ENCODE measurements at places on chromosomes 12 and 14. TPM values are rescaled to one million over a fixed set of nuclear protein-coding genes. Genes with fewer than 3 reads are reported as not detected.

The COX8C gene
- total RNA-seq, result not detected

GRCh38 chr12:89417246-89417977, 65.1 kb upstream of the DUSP6 start:
- no peaks in the 10 kb centered on the region for H3K27me3 ChIP-seq
- no peak overlapping the region for H3K27ac ChIP-seq
- no peak for DNase-seq
- H3K36me3 ChIP-seq, result peaks cover 34% of the 10 kb centered on the region
- no peak overlapping the region for H3K4me3 ChIP-seq
- H3K4me1 ChIP-seq, result peaks cover 7% of the 10 kb centered on the region

- no peak overlapping the region for H3K27ac ChIP-seq
- DNase-seq, result no peak
- no peak overlapping the region for H3K4me3 ChIP-seq
- no peaks in the 10 kb centered on the region for H3K4me1 ChIP-seq
Measured at GRCh38 chr12:8655421-8655820, 7.2 kb downstream of the MFAP5 start.

GRCh38 chr14:28751467-28752058, 15.0 kb upstream of the FOXG1 start:
- H3K27ac ChIP-seq, result no peak overlapping the region
- no peaks in the 10 kb centered on the region for H3K36me3 ChIP-seq
- H3K27me3 ChIP-seq, result peaks cover 21% of the 10 kb centered on the region
- no peak for DNase-seq
- no peaks in the 10 kb centered on the region for H3K4me1 ChIP-seq
- no peak overlapping the region for H3K4me3 ChIP-seq

Measured in activated CD8-positive, alpha-beta memory T cell treated with anti-CD3 and anti-CD28 coated beads, Interleukin-2, amount 10 ng/mL, durations not matched to agents 7 days and 5 days (primary cell).